ENCODE measurements at places on chromosomes 6 and 20.

DNA sequence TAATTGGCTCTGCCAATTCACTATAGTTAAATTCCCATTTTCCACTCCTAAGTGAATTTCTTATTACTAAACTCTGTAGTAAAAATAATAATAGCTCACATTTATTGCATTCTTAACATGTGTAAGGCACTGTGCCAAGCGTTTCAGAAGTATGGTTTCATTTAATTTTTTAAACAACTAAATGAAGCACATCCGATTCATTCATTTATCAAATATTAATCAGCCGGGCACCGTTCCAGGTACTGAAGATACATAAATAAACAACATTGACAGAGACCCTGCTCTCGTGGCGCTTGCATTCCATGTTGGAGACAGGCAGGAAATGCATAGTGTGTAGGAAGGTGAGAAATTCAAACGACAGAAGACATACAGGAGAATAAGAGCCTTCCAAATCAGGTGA, 423.2 kb upstream of the JARID2 start:
- DNase-seq = no peak

GRCh38 chr20:3898639-3899038, 9.5 kb downstream of the PANK2 start:
- DNase-seq = no peak

- peak; percentile 38 for DNase-seq
These were observed 8.3 kb downstream of the PHF3 start for GRCh38 chr6:63643862-63644261.

DNA sequence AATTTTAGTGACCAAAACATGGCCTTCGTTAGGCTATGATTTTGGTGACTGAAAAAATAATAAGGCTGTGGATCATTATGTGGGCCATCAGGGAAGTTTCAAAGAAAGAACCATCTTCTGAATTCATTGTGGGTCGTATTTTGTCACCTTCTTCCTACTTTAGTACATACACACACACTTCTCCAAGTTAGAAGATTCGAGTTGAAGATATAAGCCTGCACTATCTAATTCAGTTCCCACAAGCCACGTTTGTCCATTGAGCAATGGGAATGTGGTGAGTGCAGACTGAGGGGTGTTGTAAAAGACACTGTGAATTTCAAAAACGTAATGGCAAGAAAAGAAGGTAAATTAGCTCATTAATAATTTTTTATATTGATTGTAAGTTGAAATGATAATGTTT, 766.0 kb downstream of the KIF16B start:
- DNase-seq = no peak

GRCh38 chr6:33869826-33870423, 66.1 kb upstream of the MLN start:
- no peak for DNase-seq

DNA sequence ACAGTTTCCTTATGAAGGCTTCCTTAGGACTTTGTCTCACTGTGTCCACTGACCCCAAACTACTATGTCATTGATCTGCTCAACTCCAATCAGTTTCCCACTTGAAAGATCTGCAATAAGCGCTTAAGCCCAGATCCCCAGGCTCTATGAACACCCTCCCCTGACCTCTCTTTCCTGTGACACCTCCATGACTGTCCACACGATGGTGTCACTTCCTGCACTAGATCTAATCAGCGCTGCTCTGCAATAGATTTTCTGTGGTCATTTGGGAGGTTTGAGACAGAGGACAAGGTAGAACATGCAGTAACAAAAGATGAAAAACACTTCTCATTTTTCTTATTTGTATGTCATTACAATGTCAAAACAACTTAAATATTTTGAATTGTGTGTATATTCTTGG, 304.6 kb upstream of the AGPAT4 start:
- DNase-seq = no peak

DNA sequence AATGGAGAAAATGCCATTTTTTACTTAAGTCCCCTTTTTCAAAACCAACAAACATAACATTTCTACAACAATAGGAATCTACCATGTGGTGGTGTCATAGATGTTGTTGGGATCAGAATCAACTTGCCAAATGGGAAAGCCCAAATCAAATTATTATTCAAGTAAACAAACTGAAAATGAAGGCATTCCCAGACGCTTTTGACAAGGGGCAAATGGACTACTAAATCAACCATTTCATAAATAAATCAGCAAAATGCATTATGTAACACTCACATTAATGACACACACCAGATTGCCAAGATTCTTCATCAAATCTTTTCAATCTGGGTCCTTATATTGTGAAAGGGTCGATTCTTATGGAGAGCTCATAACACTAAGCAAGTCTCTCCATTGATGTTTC, 375.6 kb downstream of the KIF16B start:
- DNase-seq = no peak

- no peak for DNase-seq
These were observed 21.3 kb downstream of the CDH22 start for GRCh38 chr20:46286977-46287376.

DNA sequence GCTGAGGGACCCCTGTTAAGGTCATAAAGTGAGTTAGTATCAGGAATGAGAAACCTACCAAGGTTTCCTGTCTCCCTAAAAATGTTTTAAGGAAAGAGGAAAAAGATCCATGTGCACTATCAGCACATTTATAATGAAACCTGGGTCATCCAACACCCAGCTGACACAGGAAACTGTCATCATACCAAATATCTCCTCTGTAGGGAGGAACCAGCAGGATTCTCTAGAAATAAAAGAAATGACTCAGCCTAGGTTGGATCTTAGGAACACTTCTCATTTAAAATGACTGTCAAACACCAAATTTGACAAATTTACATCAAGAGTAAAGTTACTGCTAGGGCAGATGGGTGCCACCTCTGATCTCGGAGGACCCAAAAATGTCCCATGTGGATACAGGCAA, 21.7 kb downstream of the GFOD1 start:
- no peak for DNase-seq

- no peak for DNase-seq
These were observed 13.7 kb downstream of the ABHD12 start for GRCh38 chr20:25376886-25377285.

DNA sequence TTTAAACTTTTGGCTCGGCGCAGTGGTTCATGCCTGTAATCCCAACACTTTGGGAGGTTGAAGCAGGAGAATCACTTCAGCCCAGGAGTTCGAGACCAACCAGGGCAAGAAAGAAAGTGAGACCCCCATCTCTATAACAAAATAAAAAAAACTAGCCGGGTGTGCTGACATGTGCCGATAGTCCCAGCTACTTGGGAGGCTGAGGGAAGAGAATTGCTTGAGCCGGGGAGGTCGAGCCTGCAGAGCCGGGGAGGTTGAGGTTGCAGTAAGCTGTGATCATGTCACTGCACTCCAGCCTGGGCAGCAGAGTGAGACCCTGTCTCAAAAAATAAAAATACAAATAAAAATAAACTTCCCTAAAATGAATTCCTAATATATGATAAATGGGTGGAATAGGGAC, 50.4 kb downstream of the ZMYND8 start:
- no peak for DNase-seq

DNA sequence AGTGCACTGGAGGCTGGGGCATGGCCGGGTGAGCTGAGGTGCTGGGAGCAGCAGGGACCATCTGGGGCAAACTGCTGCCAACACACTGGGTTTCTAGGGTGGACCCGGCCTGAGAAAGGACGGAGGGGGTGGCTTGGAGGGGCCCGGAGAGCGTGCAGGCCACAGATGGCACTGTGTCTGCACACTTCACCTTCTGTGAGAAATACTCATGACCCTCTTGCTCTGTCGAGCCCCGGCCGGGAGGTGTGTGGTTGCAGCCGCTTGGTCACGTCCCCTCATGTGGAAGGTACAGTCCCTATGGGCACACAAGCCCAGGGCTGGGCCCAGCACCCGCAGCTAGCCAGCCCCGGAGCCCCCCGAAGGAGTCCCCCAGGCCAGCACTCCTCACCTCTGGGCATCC, 59.7 kb downstream of the RBM38 start:
- no peak for DNase-seq

- DNase-seq = no peak
These were observed 74.2 kb downstream of the CD164 start for GRCh38 chr6:109308018-109308492.

DNA sequence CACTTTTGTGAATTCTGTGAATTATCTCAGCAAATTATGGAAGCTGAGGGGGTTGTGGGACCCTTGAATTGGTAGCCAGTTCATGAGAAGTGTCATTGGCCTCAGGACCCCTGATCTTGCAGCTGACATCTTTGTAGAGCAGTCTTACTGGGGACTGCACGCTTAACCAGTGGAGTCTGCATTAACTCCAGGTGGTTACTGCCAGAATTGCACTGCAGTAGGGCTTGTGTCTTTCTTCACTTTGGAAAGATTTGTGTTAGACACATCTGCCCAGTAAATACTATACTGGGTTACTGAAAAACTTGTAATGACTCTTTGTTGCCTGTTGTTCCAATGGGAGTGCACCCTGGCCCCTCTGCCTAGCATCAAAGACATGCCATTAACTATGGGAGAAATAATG, 21.2 kb upstream of the CDKN1A start:
- no peak for DNase-seq

DNA sequence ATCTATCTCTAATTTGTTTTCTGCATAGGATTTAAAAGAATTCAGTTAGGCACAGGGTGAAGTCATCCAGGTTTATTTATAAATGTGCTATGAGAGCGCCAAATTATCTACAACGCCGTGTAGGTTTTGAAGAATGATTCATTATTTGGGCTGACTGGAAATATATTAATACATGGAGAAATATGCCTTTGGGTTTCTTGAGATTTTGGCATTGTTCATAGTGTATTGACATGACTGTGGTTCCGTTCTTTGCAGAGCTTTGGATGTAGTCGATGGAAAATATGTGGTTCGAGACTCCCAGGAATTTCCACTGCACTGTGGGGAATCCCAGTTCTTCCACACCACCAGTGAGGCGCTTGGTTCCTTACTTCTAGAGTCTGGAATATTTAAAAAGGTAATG, 90.9 kb downstream of the CRYBG1 start:
- no peak for DNase-seq

GRCh38 chr6:107894809-107895396, 63.1 kb downstream of the SEC63 start:
- no peak for DNase-seq

DNA sequence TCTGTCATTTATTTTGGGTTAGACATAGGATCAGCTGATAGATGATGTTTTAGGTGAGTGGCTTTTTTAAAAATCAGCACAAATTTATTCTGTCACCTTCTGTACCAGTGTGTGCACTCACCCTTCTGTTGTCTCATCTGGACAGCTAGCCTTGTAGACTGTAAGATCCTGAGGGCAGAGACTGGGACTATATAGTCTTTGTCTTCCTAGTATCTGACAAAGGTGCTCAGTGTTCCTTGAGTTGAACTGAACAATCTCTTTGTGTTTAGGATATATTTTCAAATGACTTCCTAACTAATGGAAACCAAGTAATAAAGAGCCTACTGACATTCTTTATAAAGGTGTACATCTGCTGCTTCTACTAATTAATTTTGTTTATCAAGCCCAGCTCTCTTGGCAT, 3.0 kb downstream of the DCBLD1 start:
- no peak for DNase-seq

DNA sequence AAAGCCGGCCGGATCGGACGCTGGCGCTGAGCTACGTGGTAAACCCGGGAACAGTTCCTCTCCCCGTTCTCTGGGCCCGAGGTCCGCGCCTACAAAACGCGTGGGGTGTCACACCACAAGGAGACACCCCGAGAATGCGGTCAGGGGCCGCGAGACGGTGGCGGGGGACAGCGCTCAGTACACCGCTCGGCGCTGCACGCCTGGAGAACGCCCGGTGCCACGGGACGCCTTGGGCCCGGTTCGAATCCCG, 670 bp downstream of the NCOA5 start:
- DNase-seq = no peak

- DNase-seq = no peak
These were observed 131.1 kb downstream of the DST start for GRCh38 chr6:56511591-56511990.

DNA sequence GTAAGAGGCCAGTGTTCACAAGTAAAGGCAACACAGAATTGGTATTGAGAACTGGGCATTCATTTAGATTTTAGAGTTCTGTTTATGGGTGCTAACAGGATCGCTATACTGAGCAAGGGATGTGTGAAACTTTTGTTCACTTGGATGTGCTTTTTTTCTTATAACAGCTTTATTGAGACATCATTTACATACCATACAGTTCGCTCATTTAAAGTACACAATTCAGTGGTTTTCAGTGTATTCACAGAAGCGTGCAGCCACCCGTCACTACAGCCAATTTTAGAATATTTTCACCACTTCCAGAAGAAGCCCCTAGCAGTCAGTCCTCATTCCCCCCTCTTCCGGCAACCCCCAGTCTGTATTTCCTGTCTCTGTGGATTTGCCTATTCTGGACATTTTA, 48.7 kb downstream of the GFRA4 start:
- no peak for DNase-seq

DNA sequence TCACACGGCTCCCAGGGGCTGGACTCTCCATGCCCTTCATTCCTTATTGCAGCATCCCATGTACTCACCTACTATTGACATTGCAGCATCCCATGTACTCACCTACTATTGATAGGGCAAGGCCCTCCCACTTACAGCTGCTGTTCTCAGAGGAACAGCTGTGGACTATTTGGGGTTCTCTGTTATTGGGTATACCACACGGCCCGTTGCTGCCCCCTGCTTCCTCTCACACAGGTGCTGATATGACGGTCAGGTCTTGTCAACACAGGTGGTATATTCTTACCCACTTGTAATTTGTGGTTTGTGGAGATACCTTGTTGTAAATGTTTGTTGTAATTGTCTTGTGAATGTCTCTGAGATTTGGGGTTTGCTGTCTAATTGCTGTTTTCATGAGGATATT, 18.8 kb downstream of the ALDH5A1 start:
- DNase-seq = no peak

- DNase-seq = no peak
These were observed 37.5 kb upstream of the EPM2A start for GRCh38 chr6:145772846-145773245.

- no peak for DNase-seq
These were observed 56.9 kb downstream of the LY86 start for GRCh38 chr6:6645261-6645917.

Data from CD4-positive, alpha-beta T cell treated with Interleukin-6 at 100 ng/mL for 8 hours (primary cell).